ENCODE measurements at places on chromosomes 6 and 20.

DNA sequence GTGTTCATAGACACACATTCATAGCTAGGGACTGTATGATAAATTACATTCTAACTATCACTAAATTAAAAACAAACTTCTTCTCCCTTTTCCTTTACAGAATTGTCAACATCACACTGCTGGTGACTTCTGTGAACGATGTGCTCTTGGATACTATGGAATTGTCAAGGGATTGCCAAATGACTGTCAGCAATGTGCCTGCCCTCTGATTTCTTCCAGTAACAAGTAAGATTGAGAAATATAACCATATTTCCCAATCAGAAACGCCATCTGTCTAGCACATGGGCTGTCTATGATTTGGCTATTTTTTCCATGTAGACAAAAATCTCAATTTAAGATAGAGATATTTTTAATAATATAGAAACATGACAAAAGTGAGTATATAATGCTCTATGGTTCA lies 367.7 kb downstream of the ARHGAP18 start:
- DNase-seq: no peak

DNA sequence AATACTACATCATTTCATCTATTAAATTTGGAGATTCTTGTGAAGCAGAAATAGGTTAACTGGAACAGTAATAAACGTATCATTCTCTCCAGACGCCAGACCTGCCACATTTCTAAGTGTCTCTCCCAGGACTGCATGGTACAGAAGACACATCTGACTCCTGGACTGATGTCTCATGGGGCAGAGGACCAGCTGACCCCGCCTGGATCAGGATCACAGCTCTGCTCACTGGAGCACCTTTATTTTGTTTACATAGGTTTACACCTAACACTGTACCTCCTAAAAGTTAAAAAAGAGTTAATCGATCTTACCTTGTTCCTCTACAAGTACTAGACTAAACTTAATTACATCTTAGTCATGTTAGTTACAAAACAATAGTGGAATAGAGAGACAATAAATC lies 11.2 kb downstream of the OVOL2 start:
- no peak for DNase-seq

DNA sequence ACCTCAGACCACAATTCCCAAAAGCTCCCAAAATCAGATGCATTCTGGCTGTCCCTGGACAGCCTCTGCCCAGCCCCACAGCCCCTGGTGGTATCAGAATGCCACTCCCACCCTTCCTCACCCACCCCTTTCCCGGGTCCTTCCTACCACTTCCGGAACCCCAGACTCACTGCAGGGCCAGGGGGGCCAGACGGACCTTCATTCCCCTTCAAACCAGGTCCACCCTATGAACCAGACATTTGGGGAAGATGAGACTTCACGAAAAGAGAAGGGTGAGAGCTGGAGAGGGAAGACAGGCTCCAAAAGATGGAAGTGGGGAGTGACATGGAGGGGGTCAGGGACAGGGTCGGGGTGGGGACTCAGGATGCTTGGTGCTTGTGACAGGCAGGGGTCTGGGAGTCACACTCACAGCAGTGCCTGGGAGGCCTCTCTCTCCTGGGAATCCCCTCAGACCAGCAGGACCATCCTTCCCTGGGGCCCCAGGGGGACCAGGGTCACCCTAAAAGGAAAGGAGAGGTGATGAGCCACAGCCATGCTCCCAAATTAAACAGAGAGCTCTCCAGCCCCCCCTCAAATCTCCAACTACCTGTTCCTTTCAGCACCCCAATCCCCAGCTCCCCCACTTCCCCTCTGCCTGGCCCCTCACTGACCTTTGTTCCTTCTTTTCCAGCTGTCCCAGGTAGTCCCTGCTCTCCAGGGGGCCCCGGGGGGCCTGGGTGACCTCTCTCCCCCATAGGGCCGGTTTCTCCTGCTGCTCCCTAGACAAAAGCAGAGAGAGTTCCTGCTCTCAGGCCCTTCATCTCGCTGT lies 20.2 kb downstream of the COL11A2 start:
- no peak for DNase-seq

DNA sequence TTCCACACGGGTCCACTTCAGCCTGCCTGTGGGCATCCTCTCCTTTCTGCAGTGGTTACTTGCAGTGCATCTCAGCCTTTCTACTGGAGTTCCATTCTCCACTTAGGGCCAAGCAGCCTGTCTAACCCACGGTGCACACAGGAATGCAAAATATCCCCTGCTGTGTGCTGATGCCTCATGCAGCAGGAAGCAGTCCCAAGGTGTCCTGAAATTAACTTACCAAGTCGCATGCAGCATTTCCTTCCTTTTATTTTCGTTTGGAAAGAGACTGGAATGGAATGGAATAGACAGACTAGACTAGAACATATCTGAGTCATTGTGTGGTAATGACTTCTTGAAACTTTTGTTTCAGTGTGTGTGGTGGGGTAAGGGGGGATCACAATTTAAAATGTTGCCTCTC lies 25.9 kb upstream of the FOXQ1 start:
- DNase-seq: no peak

- DNase-seq: no peak
Observed at GRCh38 chr6:40666530-40666929, 79.4 kb upstream of the LRFN2 start.
